A549 treated with CpdA at 1 μM for 4 hours (cell line): ENCODE measurements at places on chromosomes 12 and 14. TPM values are rescaled to one million over a fixed set of nuclear protein-coding genes. Genes with fewer than 3 reads are reported as not detected.

Gene TEX22
- 0.08 to 0.28 TPM (median 0.22 TPM) in 4 of 5 replicates, not detected in the other for total RNA-seq

Gene DDX23
- 88.3 to 94.1 TPM (median 90.0 TPM) in 5 replicates for total RNA-seq

Gene MLF2
- 262 to 311 TPM (median 307 TPM) in 5 replicates for total RNA-seq

Gene RERG
- total RNA-seq, result 0.14 to 0.47 TPM (median 0.21 TPM) in 5 replicates
